GM23338 (cell line): ENCODE measurements at places on chromosomes 6 and 20.

DNA sequence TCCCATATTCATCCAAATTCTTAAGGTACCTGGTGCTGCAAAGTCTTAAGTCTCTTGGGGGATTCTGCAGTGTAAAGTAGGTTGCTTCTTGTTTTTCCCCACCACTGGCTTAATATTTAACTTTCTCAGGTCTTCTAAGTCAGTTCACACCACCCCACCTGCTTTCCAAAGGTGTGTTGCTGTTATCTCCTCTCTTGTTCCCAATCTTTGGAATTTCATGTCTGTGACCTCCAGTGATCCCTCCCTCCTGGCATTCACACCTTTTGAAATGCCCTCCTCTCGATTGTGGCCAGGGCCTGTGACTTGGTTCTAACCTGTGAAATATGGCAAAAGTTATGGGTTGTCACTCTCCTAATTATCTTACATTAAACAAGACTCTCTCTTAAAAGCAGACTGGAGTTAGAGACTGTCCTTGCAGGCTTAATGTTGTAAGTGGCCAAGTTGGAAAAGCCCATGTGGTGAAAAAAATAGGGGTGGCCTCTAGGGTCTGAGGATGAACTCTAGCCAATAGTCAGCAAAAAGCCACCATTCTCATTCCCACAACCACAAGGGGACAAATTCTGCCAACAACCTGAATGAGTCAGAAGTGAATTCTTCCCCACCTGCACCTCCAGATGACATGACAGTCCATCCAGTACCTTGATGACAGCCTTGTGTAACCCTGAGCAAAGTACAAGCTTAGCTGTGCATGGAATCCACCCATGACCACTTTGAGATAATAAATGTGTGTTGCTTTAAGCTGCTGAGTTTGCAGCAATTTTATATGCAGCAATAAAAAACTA lies 45.1 kb downstream of the ADGRF1 start:
- DNase-seq, result no peak

DNA sequence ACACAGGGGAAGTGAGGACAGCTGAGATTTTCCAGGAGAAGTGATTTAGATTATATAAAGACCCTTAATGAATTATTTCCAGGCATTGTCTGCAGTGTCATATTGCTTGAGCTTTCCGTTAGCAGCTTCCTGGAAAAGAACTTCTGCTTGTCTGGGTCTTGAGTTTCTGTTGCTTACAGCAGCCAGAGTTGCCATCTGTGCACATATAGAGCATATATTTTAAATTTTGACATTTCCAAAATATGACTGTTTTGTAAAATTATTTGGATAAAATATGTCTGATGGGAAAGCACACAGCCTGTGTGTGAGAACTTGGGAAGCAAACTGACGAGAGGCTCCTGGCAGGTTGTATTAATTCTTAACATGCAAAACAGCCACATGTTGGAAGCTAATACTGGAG lies 21.0 kb upstream of the NKX2-2 start:
- DNase-seq, result no peak

DNA sequence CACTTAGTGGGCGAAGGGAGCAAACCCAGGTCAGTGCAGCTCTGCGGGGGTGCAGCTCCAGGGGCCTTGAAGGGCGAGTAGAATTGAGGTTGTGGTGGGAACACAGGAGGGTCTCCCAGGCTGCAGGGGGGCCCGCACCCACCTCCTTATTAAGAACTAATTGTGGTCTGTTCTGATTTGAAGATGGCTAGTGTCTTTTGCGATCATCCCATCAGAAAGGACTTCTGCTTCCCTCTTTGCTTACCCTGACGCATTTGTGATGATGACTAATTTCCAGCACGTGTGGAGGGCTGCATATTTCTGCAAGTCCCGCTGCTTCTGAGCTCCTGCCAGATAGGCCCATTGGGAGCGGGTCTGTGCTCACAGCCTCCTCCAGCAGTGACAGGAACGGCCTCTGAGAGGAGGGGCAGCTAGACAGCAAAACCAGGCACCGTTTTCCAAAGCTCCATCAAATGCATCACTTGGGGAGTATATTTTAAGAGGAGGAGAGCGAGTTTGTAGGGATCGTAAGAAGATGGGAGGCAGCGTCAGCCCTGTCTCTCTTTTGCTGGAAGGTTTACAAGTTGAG lies 268.9 kb downstream of the CDH4 start:
- DNase-seq, result no peak

DNA sequence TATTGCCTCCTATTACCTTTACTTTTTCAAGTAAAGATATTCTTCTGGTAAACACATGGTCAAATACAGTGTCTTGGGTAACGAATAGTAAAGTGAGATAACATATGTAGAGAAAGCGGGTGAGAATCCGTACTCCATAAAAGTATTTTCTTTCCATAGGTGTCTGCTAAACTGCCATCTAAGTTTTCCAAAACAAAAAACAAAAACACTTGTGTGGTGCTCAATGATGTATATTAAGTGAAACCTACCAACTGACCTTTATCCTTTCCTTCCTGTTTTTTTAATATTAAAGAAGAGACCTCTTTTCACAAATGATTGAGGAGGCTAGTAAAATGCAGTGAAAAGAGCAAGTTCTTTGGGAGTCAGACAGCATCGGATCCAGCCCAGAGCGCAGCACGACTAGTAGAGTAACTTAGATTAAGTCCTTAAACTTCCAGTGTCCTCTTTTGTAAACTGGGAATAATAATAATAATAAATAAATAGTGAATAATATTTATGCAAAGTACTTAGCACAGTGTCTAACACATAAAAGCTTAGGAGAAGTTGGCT lies 437 bp upstream of the CDKAL1 start:
- peak; percentile 44 for DNase-seq

GRCh38 chr20:13554076-13554475 lies 84.7 kb downstream of the TASP1 start:
- no peak for DNase-seq

DNA sequence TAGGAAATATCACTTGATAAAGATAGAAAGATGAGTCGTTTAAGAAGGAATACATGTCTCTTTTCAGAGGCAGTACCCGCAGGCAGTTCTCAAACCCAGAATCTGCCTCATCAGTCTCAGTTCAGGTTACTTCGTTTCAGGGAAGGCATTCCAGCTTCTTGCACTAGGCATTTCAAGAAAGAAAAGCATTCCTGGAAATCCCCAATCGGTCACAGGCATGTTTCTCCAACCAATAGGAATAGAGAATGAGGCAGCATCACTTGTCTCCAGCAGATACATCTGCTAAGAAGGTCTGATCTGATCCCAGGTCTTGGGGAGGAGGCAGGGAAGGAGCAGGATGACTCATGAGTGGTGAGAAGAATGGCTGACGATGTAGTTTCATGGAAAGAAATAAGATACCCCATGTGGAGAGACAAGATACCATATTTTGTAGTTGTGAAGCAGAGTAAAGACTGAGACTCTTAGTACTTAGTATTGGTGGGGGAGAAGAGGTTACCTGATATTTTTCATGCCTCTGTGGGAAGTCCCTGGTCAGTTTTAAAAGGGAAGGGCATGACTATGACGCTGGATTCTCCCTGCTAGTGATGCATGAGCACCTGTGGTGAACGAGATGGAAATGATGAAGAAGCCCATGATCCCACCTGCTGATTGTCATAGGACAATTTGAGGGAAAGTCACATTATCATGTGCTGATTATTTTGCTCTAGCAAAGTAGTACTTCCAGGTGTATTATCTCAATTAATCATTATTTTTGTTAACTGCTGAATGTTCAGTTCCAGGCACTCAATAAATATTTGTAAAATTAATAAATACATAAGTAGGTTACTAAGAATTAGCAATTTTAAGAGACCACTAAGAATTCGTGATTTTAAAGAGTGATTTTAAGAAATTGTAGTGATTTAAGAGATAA lies 20.3 kb upstream of the HLA-DRB1 start:
- peak; percentile 98 for DNase-seq
